ENCODE measurements at places on chromosomes 12 and 14.
A peak's percentile ranks its signal among the peaks of the same experiment; 100 is the strongest.

GRCh38 chr12:83039413-83039812 is 352.7 kb downstream of the TMTC2 start:
- no peak for DNase-seq

DNA sequence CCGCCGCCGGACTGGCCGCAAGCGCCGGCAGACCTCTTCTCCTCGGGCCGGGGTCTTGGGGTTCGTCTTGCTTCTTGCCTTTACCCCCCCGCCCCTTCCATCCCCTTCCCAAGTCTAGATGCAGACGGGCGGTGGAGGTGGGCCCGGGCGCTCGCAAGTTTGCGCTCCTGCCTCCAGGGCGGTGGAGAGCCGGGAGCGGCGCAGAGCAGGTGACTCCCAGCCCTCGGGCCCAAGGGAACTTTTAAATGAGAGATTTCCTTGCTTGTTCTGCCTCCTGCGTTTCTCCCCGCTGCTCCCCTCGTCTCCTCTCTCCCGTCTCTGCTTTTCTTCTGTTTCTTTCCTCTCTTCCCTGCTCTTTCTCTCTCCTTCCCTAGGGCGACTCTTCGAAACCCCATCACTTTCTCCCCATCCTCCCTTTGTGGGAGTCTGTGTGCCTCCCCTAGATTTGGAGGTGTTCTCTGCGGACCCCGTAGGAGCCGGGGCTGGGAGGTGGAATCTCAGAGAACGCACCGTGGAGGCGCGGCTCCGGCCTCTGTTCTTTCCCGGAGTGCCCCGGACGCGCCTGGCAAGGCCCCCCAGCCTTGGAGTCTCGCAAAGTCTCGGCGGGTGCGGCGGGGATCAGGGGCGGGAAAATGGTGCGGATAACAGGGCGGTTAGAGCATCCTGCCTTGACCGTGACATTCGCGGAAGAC is 114.7 kb upstream of the MYL2 start:
- no peak for DNase-seq

DNA sequence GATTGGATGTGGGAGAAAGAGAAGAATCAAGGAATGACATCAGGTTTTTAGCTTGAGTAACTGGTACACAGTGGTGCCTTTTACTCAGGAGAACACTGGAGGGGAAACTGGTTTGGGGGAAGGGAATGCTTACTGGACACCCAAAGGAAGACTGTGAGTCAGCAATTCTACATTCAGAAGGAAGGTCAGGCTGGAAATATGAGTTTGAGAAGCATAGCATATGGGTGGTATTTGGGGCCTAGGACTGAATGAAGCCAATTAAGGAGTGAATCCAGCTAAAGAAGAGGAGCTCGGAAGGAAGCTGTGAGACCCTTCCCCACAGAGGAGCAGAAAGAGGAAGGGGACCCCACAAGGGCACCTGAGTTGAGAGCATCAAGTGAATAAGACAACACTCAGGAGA is 35.4 kb downstream of the DMAC2L start:
- no peak for DNase-seq

DNA sequence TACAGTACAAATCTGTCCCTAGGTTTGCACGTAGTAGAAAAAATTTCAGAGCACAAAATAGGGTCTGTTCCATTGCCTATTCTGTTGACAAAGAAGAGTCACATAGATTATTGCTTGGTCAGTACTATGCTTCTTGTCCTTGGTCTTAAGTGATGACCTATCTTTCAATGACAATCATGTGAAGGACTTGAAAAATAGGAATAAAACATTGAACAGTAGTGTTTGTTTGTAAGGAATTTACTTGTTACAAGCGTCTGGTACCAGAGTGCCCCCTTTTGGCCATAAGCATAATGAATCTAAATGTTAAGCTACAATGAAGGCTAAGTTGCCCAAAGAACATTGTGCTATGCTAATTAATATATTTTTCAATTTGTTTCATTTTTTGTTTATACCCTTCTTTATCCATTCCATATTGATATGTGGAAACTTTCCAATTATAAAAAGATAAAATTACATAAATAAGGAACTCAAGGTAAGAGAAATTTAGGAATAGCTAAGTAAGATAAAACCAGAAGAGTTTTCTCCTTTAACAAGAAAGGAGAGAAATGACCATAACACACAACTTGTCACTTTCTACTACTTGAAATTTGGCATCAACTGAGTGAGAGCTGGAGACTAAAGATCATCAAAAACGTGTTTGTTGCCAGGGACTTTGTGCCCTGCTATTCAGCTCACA is 204.7 kb downstream of the EPS8 start:
- peak; percentile 21 for DNase-seq

DNA sequence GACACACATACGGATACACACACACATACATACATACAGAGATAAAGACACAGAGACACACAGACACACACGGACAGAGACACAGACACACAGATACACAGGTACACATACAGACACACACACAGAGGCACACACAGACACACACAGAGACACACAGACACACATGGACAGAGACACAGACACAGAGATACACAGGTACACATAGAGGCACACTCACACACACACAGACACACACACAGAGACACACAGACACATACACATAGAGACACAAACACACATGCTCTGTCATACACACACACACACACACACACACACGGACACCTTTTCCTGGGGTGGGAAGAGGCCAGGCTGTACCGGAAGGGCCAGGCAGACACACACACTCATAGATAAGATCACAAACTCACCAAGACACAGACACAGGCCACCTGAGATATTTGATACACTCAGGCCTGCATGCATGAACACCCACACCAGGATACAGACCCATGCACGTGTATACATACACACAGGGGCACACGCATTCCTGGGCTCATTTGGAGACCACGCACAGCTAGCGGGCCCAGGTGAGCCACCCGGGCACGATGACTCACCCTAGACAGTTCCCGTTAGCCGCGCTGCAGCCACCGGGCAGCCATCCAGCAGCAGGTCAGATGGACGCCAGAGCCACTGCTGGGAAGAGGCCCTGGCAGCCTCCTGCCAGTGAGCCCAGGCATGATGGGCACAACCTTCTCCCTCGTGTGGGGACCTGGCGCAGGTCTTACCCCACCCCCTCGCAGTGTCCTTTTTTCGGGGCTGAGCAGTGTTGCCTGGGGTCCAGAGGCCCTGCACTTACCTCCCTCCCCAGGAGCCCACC is 1.8 kb upstream of the AHNAK2 start:
- peak; percentile 13 for DNase-seq

DNA sequence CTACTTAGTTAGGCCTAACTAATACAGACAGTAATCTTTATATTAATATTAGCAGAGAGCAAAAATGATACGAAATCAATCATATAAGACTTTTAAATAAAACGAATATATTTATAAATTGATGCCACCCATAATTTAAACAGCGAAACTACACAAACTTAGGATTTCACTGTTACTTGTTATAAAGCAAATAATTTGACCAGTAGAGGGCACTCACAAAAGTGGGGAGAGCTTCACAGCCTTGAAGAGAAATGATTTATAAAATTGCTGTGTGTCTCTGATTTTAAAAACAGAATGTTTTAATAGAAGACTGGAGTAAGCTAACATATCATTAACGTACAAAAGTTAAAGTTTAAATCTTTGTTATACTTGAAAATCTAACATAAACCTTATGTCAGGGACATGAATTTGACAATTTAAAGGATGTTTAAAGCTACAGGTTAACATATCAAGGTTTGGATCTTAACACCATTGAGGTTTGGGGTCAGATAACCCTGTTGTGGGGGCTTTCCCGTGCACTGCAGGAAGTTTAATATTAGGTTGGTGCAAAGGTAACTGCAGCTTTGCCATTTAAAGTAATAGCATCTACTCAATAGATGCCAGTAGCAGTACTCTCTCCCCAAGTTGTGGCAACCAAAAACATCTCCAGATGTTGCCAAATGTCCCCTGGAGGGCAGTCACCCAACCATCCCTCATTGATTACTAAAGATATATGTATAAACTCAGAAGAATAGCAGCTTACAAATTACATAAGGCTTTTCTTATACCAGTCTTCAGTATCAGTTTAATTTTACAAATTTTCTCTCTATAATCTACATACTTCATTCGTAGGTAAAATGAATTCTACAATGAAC is 9.3 kb downstream of the KRAS start:
- peak; percentile 21 for DNase-seq

DNA sequence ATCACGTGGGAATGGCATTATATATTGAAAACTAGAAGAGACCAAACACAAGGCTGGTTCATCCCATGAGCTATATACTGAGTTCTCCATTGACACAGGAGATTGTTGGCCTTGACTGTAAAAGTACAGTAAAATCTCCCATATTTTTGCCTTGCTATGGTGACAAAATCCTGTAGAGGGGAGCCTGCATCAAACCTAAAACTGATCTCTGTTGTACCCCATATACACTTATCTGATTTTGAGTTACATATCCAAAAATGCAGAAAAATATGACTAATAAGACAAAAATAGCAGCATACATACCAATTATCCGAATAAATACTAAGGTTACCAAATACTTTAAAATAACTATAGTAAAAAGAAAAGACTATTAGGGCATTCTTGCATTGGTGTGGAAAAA is 60.4 kb downstream of the TMTC3 start:
- no peak for DNase-seq
